ENCODE measurements at places on chromosomes 5 and 9. TPM values are rescaled to one million over a fixed set of nuclear protein-coding genes. Genes with fewer than 3 reads are reported as not detected.

Gene IRX2
- total RNA-seq, result 0.69 TPM

Gene CER1
- not detected for total RNA-seq

Gene TXNDC8
- total RNA-seq, result not detected

Gene FOXI1
- total RNA-seq, result not detected

Gene PCDHGA6
- 6.7 TPM for total RNA-seq

Gene PTGES
- total RNA-seq, result 21.0 TPM

Gene PALM2AKAP2
- total RNA-seq, result 25.2 TPM

Gene PFN3
- not detected for total RNA-seq

Gene PKD2L2
- total RNA-seq, result not detected

Gene ANGPTL2
- 104 TPM for total RNA-seq

Gene ZDHHC11B
- total RNA-seq, result not detected

Gene FAM120AOS
- 40.8 TPM for total RNA-seq

Gene SAXO1
- total RNA-seq, result under 0.01 TPM

Gene C9orf50
- total RNA-seq, result 0.26 TPM

Gene LRRC19
- not detected for total RNA-seq

Gene RNF183
- total RNA-seq, result not detected

Gene PCDHGA7
- 10.3 TPM for total RNA-seq

Gene PCDHA6
- 0.76 TPM for total RNA-seq

Gene PCDHGB3
- total RNA-seq, result 8.1 TPM

Gene PCDHA7
- 1.7 TPM for total RNA-seq

Gene CBY3
- total RNA-seq, result not detected

Gene LHX3
- total RNA-seq, result not detected

Gene KIF20A
- 21.6 TPM for total RNA-seq

Gene IFNE
- 10.4 TPM for total RNA-seq

Gene GPR151
- not detected for total RNA-seq

Gene SREK1IP1
- 11.8 TPM for total RNA-seq

Gene PLK2
- 487 TPM for total RNA-seq
